Activated CD4-positive, alpha-beta T cell treated with anti-CD3 and anti-CD28 coated beads, Interleukin-2, amount 50 U/mL, for 1 hour (primary cell): ENCODE measurements at places on chromosomes 2 and 18.

DNA sequence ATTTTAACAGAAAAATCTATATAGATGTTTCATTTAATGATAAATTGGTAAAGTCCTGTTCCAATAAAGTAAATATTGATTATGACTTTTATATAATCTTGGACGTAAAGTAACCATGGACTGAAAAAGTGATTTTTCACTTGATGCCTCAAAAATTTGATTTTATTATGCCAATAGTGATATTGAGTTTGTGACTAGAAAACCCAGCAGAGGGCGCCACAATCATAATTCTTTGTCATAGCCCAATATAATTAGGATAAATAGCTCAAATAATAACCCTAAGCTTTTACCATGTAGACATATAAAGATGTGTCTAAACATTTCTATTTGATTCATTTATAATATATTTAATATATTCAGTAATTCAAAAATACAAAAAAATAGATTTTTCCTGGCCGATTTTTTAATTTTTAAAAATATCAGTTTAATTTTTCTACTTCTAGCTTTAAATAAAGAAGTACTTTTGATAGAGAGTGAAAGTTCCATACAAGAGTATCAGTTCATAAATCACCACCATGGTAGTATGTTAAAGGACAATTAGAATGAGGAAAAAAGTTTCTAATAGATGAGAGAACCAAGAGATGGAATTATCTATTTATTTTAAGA, 30.7 kb downstream of the CAMKMT start:
- peak; percentile 52 for DNase-seq

GRCh38 chr2:75592030-75592429, 31.3 kb upstream of the EVA1A start:
- no peak for DNase-seq

DNA sequence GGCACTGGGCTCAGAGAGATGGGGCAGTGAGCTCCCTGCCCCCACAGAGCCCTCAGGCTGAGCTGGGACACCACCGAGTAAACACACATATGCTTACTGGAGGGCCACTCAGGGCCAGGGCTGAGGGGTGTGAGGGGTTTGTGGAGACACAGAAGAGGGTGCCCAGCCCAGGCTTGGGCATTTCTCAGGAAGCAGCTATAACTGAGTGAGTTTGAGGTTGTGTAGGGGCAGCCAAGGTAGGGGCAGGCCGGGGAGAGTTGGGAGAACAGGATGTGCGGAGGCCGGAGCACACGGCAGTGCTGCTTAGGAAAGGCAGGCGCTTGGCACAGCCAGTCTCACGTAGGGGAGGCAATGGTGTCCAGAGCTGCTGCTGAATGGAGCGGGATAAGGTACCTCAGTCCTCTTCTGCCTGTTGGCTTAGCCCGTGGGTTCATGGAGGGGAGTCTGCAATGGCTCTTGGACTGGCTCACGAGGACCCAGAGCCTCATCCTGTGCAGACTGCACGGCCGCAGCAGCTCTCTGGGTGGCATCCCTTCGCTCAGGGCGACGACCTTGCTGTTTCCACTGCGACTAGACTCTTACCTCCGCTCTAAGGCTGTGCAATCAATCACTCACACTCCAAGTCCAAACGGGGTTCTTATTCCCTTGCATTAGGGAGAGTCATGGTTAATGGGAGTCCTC, 466.1 kb upstream of the HS6ST1 start:
- no peak for DNase-seq

- DNase-seq, result no peak
Measured at GRCh38 chr2:88596141-88596830, 31.0 kb downstream of the EIF2AK3 start.

DNA sequence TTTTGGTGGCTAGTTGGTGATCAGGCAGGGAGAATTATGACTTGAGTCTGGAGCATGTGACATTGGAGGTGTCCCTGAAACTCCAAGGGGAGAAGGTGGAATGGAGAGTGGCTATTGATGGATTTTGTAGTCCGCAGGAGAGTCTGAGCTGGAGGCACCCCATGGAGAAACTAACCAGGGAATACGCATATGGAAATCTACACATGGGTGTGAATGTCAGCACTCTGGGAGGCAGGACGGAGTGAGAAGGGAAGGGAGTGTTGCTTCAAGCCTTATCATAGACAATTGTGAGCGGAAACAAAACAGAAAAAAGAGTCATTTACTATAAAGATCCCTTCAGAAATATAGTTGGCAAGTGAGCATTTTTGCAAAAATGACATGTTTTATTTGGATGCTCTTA, 667 bp upstream of the SCYGR4 start:
- no peak for DNase-seq

DNA sequence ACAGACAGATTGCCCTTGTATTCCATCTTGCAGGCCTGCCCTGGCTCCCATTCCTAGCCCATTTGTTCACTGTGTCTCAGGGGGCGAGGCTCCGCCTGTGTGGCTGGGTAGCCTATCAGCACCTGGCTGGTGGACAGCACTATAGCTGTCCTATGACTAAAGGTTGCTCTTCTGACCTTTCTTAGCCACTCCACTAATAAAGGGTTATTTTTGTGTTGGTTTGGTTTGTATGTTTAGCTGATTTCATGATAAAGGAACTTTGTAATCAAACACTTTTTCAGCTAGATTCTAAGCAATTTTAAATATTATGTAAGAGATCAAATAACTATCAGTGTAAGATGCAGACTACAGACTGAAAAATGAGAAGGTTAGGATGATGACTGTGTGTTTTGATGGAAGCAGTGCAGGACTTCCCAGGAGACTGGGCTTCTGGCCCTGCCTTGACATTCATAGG, 72.2 kb downstream of the CRIM1 start:
- no peak for DNase-seq

DNA sequence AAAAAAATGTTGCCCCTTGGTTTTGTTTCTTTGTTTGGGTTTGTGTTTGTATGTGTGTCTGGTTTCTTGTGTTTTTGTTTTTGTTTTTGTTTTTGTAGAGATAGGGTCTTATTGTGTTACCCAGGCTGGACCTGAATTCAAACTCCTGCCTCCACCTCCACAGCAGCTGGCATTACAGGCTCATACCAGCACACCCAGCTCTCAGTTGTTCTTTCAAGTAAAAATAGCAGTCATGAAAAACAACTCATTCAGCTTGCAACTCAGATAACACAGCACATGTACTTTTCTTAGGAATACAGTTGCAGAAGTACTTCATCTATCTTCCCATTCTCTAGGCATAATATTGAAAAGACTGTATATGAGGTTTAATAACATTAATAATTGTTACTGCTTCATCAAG, 37.0 kb downstream of the ZC3H8 start:
- no peak for DNase-seq

GRCh38 chr2:239040152-239040761, 192.4 kb downstream of the TWIST2 start:
- no peak for DNase-seq

DNA sequence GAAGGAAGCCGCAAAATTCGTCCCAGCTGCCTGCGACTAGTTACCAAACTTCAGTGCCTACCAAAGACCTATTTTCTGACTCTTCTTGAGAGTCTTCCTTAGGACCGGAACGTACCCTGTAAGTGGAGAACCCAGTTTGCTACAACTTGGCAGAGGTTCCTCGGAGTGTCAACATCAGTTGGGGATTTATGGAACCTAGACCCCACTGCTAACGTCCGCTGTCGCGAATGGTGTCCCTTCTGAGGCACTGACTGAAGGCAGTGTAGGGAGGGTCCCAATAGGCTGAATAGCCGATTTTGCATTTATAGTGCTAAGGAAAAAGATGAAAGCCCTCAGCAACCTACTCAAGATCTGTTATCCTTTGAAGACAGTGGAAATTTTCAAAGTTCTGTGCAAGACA, 568 bp upstream of the STK17B start:
- no peak for DNase-seq

DNA sequence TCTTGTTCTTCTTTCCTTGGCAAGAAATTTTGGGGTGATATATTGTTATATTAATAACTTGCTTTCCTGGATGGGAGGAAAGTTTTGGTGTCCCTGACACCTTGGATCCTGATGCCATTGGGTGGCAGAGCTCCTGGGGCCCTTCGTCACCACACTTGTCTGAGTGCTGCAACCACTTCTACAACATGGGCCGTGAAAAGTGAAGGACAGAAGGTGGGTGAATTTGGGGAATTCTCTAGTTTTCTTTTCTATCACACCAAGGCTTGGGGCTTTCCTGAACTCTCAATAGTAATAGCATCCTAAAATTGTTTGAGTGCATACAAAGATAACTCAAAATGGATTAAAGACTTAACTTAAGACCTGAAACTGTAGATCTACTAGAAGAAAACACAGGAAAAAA, 10.0 kb downstream of the ACOXL start:
- DNase-seq, result no peak

GRCh38 chr2:30122362-30122761, 24.4 kb upstream of the YPEL5 start:
- no peak for DNase-seq

DNA sequence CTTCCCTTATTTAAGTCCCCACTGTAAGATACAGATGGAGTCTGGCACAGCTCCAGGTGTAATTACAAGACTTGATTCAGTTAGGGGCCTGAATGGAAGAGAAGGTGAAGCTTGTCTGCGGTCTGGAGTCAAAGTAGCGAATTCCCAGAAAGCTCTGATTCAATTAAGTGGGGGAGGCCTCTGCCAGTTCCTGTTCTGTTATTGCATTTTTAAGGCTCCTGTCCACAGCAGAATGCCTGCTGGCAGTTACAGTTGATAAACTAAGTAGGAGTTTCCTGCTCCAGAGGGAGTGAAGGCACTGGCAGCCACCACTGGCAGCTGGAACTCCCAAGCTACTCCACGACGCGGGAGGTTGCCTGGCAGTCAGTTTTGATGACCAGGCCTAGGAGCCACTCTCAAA, 181.1 kb downstream of the SOCS6 start:
- DNase-seq, result no peak

GRCh38 chr18:75289761-75290160, 79.2 kb downstream of the TSHZ1 start:
- no peak for DNase-seq

DNA sequence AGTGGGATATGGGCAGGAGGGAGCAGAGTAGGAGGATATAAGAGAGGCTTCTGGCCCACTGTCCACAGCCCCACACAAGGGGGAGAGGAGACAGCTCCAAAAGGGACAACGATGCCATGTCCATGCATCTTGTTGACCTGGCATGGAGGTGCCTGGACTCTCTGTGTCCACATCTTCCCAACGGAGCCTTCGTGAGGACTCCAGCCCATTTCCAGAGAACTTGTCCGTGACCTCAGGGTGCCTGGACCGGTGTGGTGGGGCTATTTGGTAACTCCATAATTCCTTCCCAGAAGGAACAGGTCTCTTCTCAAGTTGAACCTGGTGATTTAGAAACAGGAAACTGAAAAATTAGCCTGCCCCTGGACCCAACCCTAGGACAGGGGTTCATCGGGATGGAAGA, 133.9 kb downstream of the CYP26B1 start:
- DNase-seq, result no peak

- DNase-seq, result no peak
Measured at GRCh38 chr2:118183381-118183780, 95.1 kb downstream of the INSIG2 start.

- no peak for DNase-seq
Measured at GRCh38 chr2:174439950-174440349, 44.4 kb downstream of the SCRN3 start.
